ENCODE measurements at places on chromosomes 13 and 19. TPM values are rescaled to one million over a fixed set of nuclear protein-coding genes. Genes with fewer than 3 reads are reported as not detected.

The ZNF586 gene
- 4.4 TPM for polyA plus RNA-seq

The F10 gene
- 0.46 TPM for polyA plus RNA-seq

The KIR3DL1 gene
- not detected for polyA plus RNA-seq

The IFI30 gene
- polyA plus RNA-seq = 55.7 TPM

The OR7C1 gene
- 0.42 TPM for polyA plus RNA-seq

All from brain (organoid and tissue), 16 donors.